GM23248 (cell line): ENCODE measurements at places on chromosomes 2 and 18.

- no peak for DNase-seq
Observed at GRCh38 chr2:69141061-69141460, 128.1 kb downstream of the ANTXR1 start.

DNA sequence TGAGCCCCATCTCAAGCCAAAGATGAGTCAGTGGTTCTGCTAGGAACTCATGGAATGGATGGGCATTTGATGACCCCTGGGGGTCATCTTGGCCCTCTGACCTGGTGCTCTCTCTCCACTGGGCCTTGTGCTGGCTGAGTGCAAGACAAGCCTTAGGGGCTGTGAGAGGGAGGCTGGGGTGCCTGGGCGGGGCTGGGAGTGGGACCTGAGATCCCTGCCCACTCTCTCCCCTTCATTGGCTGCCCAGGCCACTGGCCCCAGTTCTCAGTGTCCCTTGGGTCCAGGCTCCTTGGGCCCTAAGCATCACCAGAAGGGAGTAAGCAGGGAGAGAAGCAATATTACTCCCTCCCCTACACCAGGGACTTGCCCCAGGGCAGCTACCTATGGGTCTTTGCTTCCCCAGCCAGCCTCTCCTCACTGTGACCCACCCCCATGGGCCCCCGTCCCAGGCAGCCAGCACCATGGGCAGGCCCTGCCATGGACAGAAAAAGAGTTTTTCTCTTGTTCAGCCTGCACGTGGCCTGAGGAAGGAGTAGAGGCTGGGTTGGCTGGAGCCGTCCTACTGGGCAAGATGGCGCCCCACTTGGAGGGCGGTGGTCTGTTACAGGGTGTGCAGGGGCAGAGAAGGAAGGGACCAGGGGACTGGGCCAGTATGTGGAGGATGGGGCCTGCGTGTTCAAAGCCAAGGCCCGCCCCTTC is 33.6 kb downstream of the ATOH8 start:
- no peak for DNase-seq

DNA sequence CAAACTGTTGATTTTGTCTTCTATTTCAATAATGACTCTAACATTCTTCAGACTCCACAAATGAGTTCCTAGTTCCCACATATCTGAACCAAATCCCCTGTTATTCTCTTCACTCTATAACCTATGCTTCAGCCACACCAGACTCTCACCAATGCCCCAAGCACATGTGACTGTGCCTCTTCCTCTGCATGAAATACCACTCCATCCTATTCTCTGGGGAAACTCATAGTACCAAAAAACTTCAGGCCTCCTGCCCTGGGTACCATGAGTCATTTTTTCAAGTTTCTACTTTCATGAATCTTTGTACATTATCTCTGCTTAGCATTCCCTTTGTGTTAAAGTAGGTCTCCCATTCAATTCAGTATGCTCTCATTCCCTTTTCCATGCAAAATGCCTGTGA is 353.2 kb downstream of the ZEB2 start:
- no peak for DNase-seq

GRCh38 chr2:43634604-43635306 is 2.3 kb upstream of the PLEKHH2 start:
- DNase-seq = peak; percentile 83

GRCh38 chr2:187966924-187967323 is 324.8 kb upstream of the GULP1 start:
- DNase-seq = no peak

- peak; percentile 39 for DNase-seq
Observed at GRCh38 chr2:200411831-200412230, 98.0 kb downstream of the KCTD18 start.

DNA sequence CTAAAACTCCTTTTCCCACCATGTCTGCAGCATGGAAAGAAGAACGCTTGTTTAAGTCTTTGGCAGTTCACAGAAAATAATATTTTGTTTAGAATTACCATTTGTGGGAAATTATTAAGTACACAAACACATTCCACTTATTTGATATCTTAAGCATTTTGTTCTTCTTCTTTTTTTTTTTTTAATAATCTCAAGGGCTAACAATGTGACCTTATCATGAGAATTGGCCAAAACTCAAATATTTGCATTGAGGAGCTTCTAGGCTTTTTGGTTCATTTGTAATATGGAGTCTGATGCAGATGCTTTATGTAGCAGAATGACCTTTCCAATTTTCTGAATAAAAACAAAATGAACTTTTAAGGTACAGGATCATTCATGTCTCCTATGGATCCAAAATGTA is 555.0 kb downstream of the ZEB2 start:
- DNase-seq = no peak
